ENCODE measurements at places on chromosomes 7 and 10.

DNA sequence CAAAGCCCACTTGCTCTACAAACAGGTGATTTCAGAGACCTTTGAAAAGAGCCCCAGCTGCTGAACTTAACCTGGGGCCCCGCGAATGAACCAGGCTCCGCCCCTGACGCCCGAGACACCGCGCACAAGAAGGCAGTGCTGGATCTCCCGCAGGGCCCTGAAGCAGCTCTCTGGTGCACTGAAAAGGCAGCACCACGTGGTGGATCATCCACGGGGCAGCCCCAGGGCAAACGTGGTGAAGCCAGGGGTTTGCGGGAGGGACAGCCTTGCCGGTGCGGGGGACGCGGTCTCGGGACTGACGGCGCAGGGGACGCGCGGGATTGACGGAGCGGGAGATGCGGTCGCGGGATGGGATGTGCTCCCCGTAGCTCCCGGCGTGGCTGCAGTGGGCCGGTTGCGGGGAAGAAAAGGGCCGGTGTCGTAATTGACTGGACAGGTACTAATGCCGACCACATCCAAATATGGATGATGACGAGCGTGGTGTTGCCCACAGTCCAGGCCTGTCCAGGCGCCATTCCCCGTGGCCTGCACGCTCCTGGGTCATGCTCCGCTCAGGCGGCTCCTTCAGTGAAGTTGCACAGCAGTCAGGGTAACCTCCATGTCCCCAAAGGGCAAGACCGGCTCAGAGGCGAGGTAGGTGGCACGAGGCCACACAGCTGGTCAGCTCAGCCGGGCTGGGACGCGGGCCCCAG lies 421.1 kb downstream of the DNAJB6 start:
- no peak for DNase-seq

DNA sequence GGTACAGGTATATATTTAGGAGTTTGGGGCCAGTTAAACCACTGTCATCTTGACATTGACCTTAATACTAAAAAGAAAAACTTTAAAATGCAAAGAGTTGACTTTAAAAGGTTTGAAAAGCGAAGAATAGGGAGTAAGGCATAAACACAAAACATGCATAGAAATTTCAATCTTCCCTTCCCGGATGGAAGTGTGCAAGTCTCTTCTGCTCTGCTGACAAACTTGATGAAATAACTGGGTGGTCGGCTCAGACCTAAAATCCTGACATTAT lies 3.4 kb upstream of the SPAG6 start:
- DNase-seq, result no peak

DNA sequence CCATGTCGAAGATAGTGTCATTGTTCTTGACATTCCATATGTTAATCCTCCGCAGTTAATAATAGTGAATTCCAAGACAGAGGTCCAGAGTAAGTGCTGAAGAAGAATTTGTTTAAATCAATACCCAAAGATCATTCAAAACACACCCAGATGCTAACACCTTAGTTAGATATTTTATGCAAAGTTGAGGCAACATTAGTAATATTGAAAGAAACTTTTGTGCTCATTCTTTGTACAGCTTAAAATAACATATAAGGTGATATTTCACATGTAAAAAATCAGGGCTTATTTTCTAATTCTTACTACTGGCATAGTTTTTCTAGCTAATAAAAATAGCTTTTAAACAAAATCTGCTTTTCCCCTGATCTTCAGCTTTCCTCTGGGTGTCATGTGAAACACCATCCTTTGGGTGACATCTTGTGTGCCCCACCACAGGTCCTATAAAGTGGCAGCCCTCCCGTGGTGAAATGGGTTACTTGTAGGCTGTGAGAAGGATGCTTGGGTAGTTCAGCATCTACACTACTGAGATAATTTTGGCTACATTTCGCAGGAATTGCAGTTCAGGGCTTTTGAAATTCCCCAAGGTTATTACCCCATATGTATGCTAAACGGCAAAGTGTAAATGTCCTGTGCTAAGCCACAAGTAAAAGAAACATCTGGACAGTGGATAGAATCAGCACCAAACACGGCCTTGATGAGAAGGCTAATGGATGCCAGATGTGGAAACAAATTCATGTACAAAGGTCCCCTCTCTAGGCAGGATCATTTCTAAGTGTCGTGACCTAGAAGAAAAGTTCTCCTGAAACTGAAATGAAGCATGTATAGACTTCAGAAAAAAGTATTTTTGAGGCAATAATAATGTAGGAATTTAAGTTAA lies 105.4 kb downstream of the GRM3 start:
- DNase-seq, result no peak

DNA sequence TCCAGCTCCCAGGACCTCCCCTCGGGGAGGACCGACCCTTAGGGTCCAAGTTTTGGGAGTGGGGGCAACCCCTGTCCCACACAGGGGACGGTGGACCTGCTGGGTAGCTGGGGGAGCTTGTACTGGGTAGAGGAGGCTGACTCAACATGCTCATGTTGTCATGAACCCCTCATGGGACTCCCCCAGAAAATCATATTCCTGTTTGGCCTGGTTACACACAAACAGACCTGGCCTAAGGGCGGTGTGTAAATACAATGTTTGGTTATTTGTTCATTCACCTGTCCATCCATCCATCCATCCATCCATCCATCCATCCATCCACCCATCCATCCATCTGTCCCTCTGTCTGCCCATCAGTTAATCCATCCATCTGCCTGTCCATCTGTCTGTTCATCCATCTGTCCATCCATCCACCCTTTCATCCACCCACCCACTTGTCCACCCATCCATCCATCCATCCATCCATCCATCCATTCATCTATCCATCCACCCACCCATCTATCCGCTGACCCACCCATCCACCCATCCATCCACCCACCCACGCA lies 92.9 kb downstream of the DNAJB6 start:
- DNase-seq, result no peak

DNA sequence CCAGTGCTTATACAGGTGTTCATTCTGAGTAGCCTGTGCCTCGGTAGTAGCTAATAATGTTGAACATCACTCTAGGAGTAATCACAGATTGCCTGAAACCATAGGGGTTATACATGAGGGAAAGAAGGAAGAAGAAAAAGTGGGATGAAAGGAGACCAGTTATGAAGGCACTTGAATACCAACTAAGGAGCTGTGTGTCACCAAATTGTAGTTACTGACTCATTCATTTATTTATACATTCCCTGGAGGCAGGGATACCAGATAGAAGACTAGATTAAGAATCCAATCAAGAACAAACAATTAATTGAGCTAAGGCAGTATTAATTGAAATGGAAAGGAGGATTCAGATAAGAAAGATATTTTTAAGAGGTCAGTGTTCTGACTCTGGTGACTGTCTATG lies 129.6 kb upstream of the PRPS1L1 start:
- no peak for DNase-seq

DNA sequence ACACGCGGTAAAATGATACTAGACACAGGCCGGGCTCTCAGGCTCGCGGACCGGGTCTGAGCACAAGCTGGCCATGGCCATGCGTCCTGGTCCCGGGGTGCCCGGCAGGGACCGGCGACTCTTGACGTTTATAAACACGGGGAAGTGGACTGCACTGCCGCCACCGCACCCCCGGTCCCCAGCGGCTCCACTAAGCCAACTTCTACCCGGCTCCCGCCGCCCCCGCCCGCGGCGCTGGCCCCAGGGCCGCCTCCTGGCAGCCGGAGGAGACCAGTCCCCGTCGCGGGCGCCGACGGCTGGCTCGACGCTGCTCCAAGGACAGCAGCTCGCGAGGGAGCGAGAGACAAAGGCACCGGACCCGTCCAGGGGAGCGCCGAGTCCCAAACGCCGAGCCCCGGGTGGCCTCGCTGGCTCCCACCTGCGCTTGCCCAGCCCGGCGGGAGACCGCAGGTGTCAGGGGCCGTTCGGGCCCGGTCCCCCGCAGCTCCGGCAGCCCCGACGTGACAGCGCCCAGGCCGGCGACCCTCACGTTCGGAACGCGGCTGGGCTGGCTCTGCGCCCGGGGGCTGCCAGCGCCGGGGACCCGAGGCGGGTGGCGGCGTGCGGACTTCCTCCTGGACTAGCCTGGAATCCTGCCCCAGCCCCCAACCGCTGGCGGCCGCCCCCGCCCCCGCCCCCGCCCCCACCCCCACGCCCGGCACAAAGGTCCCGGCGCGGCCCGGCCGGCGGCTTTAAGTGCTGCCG lies 517 bp downstream of the ITGB1 start:
- DNase-seq, result no peak
